ENCODE measurements at places on chromosomes 7 and 10.

DNA sequence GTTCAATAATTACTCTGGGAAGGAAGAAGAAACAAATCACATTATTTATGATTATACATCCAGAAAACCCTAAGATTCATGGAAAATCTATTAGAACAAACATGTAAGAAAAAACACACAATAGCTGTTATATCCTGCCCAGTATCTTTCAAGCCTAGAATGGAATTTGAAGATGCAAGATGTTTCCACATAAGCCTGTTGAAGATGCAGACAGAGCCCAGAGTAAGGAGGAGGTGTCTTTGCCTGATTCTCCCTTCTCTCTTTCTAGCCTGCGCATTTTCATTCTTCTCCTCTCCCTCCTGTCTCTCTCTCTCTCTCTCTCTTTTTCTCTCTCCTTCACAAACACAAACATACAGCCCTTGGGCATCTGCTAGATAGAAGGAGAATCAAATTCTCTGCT lies 170.1 kb upstream of the INHBA start:
- DNase-seq, result no peak

- DNase-seq, result no peak
Observed at GRCh38 chr10:6411436-6411835, 168.6 kb downstream of the PRKCQ start.

GRCh38 chr10:35822316-35822715 lies 180.2 kb upstream of the FZD8 start:
- no peak for DNase-seq

GRCh38 chr7:101119876-101120275 lies 7.0 kb upstream of the SERPINE1 start:
- no peak for DNase-seq

- DNase-seq, result no peak
Observed at GRCh38 chr10:128058750-128059134, 67.5 kb downstream of the MKI67 start.
